ENCODE measurements at places on chromosomes 6 and 20.

DNA sequence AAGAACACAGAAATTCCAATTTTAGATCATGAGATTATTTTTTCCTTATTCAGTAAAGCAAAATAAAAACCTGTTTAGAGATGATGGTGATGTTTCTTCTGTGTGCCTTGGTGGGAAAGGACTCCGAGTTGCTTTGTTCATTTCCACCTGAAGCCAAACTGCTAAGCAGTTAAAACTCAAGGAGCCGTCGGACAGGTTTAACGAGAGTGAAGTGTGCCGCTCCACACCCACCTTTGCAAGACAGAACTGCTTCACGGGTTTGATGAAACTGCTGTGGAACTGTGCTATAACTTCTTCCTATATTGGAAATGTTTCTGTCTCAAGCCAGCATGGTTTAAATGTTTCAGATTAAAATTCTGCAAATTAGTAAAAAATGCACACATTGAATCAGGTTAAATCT lies 9.2 kb upstream of the DSP start:
- no peak for DNase-seq

- DNase-seq, result no peak
Observed at GRCh38 chr6:36023996-36024795, at the start of gene SLC26A8. Gene SLC26A8 (minus strand): TSS chr6:36024641. CDS start chr6:36019707, 4,934 bp downstream.

GRCh38 chr6:71492668-71493067 lies 204.1 kb downstream of the OGFRL1 start:
- DNase-seq, result no peak

DNA sequence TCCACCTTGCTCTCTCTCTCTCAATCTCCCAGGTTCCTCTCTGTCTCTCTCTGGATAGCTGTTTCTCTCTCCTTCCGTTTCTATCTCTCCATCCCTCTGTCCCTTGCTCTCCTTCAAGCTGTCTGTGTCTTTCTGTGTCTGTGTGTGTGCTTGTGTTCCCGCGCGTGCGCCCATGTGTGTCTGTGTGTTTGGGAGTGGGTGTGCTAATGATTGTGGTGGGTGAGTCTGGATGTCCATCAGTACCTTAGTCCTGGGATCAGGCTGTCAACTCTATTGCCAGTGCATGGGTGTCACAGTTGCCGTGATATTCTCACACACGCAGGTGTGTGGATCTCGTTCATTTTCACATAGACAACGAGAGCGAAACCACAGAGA lies 1380.6 kb upstream of the DEFB115 start:
- no peak for DNase-seq

DNA sequence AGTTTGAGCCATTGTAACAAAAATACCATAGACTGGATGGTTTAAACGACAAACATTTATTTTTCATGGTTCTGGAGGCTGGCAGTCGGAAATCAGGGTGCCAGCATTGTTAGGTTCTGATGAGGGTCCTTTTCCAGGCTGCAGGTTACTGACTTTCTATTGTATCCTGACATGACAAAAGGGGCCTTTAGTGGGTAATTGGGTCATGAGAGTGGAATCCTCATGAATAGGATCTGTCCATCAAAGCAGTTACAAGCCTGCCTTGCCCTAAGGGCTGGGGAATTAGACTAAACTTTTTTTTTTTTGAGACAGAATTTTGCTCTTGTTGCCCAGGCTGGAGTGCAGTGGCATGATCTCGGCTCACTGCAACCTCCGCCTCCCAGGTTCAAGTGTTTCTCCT lies 347.9 kb upstream of the TSHZ2 start:
- DNase-seq, result no peak

DNA sequence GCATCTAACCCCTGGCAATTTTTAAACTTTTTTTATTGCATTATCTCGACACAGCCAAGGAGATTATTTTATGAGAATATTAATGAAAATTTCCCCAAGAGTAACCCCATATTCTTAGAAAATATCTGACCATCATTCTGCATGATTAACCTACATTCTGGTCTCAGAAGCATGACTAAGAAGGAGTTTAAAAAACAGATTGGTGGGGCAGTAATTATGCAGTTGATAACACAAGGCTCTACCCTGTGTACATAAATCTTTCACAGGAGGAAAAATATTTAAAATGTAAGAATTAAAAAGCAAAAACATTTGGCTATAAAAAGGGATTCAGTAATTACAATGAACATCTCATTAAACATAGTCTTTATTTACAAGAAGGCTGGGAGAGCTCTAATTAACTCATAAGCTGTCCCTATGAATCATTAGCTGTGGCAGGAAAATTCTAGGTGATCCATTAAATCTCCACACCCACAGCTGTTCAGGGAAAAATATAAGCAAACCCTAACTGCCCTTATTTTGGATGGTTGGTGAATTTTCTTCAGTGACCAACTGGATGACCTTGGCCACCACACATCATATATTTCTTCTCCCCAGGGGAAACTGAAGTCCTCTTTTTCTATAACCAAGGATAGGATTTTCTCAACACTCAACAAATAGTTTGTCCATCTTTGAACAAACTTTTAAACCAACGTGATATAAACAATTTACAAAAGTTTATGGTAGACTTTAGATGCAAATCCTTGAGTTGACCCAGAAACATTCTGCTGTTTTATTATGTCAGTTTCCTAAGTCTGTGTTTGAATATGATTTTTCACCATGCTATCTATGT lies 59.5 kb downstream of the PDE7B start:
- DNase-seq, result no peak

- DNase-seq, result no peak
Observed at GRCh38 chr6:13907001-13907350, 17.8 kb upstream of the RNF182 start.

DNA sequence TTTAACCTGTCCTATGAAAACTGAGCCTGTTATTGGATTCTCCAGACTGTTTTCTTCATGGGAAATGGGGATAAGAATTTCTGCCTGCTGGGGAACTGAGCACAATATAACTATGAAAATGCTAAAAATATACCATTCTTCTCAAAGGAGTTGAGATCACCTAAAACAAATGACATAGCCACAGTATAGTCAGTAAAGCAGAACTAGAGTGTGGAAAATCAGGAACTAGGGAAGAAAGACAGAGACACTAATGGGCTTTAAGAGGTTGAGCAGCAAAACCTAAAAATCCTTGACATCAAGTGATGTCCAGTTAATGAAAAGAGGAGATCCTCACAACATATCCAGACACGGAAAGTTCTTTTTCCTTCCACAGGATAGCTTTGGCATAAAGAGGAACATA lies 215.7 kb upstream of the CST7 start:
- DNase-seq, result no peak

- no peak for DNase-seq
Observed at GRCh38 chr6:159915397-159915796, 24.6 kb downstream of the MAS1 start.

DNA sequence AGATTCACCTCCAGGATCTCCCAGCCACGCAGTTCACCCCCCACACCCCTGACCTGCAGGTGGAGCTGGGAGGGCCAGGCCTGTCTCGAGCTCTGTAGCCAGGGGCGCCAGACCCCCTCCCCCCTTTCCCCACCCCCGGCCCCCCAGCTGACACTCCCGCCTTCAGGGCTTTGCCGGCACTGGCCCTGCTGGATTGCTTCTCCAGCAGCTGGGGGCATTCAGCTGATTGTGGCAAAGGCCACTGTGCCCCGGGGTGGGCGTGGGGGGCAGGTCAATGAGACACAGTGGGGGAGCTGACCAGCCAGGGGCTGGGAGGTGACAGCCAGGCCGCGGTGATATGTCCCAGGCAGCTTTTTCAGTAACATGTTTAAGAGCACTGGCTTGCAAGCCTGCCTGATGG lies 22.2 kb downstream of the ZBP1 start:
- no peak for DNase-seq

- no peak for DNase-seq
Observed at GRCh38 chr6:44396968-44397367, 9.5 kb downstream of the CDC5L start.

- DNase-seq, result no peak
Observed at GRCh38 chr6:127182501-127182900, 64.0 kb downstream of the RSPO3 start.

- DNase-seq, result no peak
Observed at GRCh38 chr20:33659341-33660034, 2.6 kb upstream of the C20orf144 start.

DNA sequence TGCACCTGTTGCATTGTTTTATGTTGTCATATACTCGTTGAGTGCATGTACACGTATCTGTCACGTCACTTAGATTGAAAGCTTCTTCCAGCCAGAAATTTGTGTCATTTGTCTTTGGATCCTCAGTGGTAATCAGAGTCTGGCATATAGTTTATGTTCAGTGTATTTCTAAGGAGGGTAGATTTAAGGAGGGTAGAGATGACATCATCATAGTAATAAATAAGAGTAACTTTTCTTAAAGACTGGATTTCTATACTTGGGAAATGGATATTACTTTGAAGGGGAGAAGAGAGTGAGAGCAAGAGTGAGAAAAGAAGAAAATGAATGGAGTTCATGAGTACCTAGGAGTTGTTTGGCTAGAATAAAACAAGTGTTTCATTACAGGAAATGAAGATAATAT lies 255.0 kb upstream of the SASH1 start:
- no peak for DNase-seq

DNA sequence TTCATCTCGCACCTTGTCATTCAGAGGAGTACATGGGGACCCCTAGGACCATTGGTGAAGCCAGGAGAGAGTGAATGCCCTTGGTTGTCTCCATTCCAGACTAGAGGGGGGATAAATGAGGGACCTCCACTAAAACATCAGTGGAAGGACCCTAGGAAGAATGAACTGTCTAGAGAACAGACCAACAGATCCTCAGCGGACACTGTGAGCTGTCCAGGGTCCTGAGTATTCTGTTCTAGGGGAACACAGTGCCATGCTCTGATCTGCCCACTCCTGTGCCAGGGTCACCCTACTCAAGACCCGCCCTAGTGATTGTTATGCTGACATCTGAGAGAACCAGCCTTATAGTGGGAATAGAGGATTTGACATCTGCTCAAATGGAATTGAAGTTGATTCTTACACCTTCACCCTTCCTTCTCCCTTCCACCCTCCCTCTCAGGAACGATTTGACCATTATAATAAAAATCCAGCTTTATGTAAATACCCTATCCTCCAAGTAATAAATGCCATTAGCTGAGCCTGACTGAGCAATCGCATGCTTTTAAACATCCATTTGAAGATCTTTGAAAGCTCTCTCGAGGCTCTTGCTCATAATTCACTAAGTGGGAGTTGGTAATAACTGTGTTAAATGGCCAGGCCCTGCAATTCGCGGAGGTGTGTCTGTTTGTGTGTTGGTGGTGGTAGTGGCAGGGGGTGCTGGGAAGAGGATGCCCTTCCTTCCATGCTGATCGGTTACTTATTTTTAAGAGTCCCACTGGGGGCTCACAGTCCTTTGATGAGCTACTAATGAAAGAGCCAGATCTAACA lies 43.6 kb upstream of the SLC32A1 start:
- no peak for DNase-seq

DNA sequence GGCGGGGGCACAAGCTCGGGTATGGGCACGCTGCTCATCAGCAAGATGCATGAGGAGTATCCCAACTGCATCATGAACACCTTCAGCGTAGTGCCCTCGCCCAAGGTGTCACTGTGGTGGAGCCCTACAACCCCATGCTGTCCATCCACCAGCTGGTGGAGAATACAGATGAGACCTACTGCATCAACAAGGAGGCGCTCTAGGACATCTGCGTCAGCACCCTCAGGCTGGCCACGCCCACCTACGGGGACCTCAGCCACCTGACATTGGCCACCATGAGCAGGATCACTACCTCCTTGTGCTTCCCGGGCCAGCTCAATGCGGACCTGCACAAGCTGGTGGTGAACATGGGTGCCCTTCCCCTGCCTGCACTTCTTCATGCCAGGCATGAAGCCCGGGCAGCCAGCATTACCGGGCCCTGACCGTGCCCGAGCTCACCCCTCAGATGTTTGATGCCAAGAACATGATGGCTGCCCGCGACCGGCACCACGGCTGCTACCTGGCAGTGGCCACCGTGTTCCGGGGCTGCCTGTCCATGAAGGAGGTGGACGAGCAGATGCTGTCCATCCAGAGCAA lies 12.8 kb downstream of the GABRR2 start:
- DNase-seq, result no peak

DNA sequence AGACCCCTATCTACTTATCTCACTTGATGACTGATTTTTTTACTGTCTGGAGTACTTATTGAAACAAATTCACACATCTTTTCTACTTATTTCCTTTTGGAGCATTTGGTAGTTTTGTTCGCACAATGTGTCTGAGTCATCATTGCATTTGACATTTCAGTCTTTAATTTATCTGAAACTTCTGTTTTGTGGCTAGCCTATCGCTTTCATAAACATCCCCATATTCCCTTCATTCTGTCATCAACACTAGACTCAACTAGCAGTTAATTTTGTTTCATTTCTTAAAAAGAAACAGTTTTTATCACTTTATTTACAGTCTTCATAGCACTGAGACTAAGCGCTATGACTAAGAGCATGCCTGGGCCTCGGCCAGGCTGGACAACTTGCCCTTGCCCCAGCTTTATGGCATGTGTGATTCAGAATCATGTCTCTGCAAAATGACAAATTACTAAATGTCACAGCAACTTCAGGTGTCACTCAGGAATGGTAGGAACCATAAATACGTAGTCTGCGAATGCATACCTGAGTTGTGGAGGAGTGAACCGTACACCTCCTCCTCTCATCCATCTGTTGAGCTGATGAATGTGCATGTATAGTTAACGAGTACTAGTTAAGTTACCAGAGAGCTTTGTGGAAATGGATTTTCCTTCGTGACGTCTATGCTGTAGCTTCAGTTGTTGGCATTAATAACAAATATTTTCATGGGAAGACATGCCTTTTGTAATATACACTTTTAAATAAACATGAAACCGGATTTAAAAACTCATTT lies 16.2 kb downstream of the L3MBTL3 start:
- DNase-seq, result no peak

GRCh38 chr6:135703621-135704020 lies 147.9 kb upstream of the PDE7B start:
- DNase-seq, result no peak

DNA sequence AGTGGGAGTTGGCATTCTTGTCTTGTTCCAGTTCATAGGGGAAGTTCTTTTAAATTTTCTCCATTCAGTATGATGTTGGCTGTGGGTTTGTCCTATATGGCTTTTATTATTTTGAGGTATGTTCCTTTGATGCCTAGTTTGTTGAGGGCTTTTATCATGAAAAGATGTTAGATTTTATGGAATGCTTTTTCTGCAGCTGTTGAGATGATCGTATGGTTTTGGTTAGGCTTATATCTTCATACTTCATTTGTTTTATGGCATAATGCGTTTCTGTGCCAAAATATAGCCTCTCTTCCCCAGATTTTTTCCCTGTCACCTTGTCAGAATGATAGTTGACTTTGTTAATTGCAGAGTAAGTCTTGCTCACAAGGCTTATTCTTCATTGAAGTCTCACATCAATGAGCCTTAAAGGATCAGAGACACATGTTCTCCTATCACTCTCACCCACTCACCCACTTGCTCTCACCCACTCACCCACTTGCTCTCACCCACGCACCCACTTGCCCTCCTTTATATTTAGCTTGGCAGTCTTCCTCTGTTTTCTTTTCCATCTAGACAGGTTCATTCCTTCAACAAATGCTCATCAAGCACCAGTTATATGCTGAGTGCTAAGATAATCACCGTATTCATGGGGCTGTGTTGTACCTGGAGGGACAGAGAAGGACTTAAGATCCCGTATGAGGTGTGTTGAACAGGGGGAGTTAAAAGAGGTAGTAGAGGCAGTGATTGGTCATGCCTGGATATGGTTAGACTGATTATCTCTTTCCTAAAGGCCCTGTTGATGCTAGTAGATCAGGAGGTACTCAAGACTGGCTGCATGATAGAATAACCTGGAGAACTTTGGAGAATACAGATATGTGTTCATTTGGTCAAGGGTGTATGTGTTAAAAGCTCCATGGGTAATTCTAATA lies 19.3 kb downstream of the UST start:
- DNase-seq, result no peak
